CD14-positive monocyte (primary cell): ENCODE measurements at places on chromosomes 4 and X. TPM values are rescaled to one million over a fixed set of nuclear protein-coding genes. Genes with fewer than 3 reads are reported as not detected.

DNA sequence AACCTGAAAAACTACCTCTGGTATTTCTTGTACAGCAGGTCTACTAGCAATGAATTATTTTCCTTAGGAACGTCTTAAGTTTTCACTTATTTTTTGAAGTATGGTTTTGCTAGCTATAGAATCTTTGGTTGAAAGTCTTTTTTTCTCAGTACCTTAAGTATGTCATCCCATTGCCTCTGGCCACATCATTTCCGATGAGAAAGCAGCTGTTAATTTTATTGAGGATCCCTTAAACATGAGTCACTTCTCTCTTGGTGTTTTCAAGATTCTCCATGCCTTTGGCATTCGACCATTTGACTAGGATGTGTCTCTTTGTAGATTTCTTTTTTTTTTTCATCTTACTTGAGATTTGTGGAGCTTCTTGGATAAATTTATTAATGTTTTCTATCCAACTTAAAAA lies 803.8 kb upstream of the AMOT start:
- no peak overlapping the region for H3K27ac ChIP-seq
- no peak overlapping the region for H3K4me3 ChIP-seq
- no peaks in the 10 kb centered on the region for H3K27me3 ChIP-seq
- no peaks in the 10 kb centered on the region for H3K4me1 ChIP-seq
- no peak for DNase-seq

The ESX1 gene
- polyA plus RNA-seq: not detected in 2 replicates

- no peak overlapping the region for H3K4me3 ChIP-seq
- H3K27me3 ChIP-seq: no peaks in the 10 kb centered on the region
- peaks cover 6% of the 10 kb centered on the region for H3K4me1 ChIP-seq
- H3K27ac ChIP-seq: no peak overlapping the region
Observed at GRCh38 chr4:113636877-113637276, 124.7 kb downstream of the CAMK2D start.

- no peaks in the 10 kb centered on the region for H3K27me3 ChIP-seq
- DNase-seq: no peak
- no peaks in the 10 kb centered on the region for H3K36me3 ChIP-seq
- no peaks in the 10 kb centered on the region for H3K4me1 ChIP-seq
- H3K27ac ChIP-seq: no peak overlapping the region
- no peak overlapping the region for H3K4me3 ChIP-seq
Observed at GRCh38 chr4:162727232-162727631, 439.5 kb downstream of the NAF1 start.

DNA sequence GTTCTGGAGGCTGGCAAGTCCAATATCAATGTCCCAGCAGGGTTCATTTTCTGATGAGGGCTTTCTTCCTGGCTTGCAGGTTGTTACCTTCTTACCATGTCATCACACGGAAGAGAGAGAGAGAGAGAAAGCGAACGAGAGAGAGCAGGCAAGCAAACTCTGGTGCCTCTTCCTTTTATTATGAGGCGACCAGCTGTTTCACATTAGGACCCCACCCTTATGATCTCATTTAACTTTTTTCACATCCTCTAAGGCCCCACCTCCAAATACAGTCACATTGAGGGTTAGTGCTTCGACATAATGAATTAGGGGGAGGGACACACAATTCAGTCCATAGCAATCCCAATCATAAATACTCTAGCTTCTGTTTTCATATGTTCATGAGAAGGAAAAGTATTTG lies 10.6 kb upstream of the GPR174 start:
- H3K27ac ChIP-seq: no peak overlapping the region
- DNase-seq: no peak
- no peak overlapping the region for H3K4me3 ChIP-seq
- H3K4me1 ChIP-seq: peaks cover 6% of the 10 kb centered on the region
- no peaks in the 10 kb centered on the region for H3K36me3 ChIP-seq
- H3K27me3 ChIP-seq: no peaks in the 10 kb centered on the region

The AKAP4 gene
- not detected in 2 replicates for polyA plus RNA-seq

DNA sequence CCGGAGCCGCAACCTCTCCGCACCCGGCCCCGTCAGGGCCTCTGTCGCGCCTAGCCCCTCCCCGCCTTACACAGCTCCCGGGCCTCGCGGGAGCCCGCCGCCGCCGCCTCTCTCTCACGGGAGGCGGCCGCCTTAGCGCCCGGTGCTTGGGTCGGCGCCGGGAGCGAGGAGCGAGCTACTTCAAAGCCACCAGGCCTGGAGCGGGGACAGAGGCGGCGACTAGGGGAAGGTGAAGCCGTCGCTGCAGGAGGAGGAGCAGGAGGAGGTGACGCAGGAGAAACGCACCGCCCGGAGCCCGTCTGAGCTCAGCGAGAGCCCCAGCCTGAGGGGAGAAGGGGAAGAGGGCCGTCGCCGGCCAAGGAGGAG lies 250 bp downstream of the USP9X start:
- DNase-seq: peak; percentile 34
- peaks cover 40% of the 10 kb centered on the region for H3K4me1 ChIP-seq
- H3K27ac ChIP-seq: peak overlapping the region; percentile 96
- no peaks in the 10 kb centered on the region for H3K36me3 ChIP-seq
- no peaks in the 10 kb centered on the region for H3K27me3 ChIP-seq
- peak overlapping the region; percentile 78 for H3K4me3 ChIP-seq

DNA sequence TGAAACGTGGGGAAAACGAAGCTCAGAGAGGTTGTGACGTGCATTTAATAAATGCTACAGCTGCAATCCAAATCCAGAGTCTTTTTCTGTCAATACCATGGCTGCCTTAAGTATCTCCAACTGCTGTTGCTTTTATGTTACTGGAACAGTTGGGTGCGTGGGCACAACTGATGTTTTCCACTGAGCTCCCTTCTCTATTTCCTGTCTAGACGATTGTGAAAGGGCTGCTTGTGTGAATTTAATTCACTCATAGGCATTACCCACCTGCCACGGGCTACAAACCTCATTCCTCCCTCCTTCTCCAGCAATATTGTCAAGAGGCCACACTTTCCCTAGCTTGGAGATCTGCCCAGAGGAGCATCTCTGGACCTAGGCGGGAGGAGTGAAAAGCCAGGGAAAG lies 526.0 kb downstream of the MID1IP1 start:
- no peak overlapping the region for H3K4me3 ChIP-seq
- H3K36me3 ChIP-seq: no peaks in the 10 kb centered on the region
- peaks cover 3% of the 10 kb centered on the region for H3K27me3 ChIP-seq

DNA sequence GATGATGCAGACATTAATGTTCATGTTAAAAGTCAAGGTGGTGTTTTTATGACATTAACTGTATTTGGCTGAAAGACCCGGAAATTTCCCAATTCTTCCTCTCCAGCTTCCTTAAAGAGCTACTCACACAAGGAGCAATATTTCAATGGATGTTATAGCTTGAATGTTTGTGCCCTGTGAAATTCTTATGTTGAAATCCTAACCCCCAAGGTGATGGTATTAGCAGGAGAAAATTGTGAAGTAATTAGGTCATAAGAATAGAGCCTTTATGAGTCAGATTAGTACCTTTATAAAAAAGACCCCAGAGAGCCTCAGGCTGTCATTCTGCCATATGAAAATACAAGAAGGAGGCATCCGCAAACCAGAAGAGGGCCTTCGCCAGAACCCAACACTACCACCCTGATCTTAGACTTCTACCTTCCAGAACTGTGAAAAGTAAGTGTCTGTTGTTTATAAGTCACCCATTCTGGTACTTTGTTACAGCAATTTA lies 3.6 kb downstream of the TLR1 start:
- peaks cover 49% of the 10 kb centered on the region for H3K4me1 ChIP-seq
- peak overlapping the region; percentile 18 for H3K4me3 ChIP-seq
- no peak for DNase-seq
- no peaks in the 10 kb centered on the region for H3K27me3 ChIP-seq
- peak overlapping the region; percentile 68 for H3K27ac ChIP-seq
- peaks cover 73% of the 10 kb centered on the region for H3K36me3 ChIP-seq

The NALF2 gene
- polyA plus RNA-seq: not detected

- no peaks in the 10 kb centered on the region for H3K27me3 ChIP-seq
- peaks cover 19% of the 10 kb centered on the region for H3K36me3 ChIP-seq
- H3K4me3 ChIP-seq: no peak overlapping the region
- DNase-seq: peak; percentile 49
Observed at GRCh38 chrX:46849933-46850332, 13.1 kb downstream of the RP2 start.

GRCh38 chrX:153999359-154000037 lies 20.2 kb downstream of the IRAK1 start:
- peaks cover 42% of the 10 kb centered on the region for H3K4me1 ChIP-seq
- H3K36me3 ChIP-seq: no peaks in the 10 kb centered on the region
- no peak overlapping the region for H3K27ac ChIP-seq
- H3K27me3 ChIP-seq: peaks cover 13% of the 10 kb centered on the region

GRCh38 chrX:55818673-55819375 lies 101.3 kb downstream of the RRAGB start:
- DNase-seq: no peak
- no peak overlapping the region for H3K27ac ChIP-seq
- no peak overlapping the region for H3K4me3 ChIP-seq
- no peaks in the 10 kb centered on the region for H3K27me3 ChIP-seq
- H3K36me3 ChIP-seq: no peaks in the 10 kb centered on the region

GRCh38 chr4:86720508-86721068 lies 126.5 kb downstream of the PTPN13 start:
- DNase-seq: no peak
- no peak overlapping the region for H3K27ac ChIP-seq
- no peaks in the 10 kb centered on the region for H3K36me3 ChIP-seq
- H3K4me3 ChIP-seq: no peak overlapping the region
- no peaks in the 10 kb centered on the region for H3K27me3 ChIP-seq

The NHS gene
- 1.3 TPM for polyA plus RNA-seq

The TEX13D gene
- polyA plus RNA-seq: not detected

The SCFD2 gene
- polyA plus RNA-seq: 5.4 TPM

The BMPR1B gene
- polyA plus RNA-seq: not detected in 2 replicates

The AP1S2 gene
- polyA plus RNA-seq: 851 TPM

- H3K36me3 ChIP-seq: no peaks in the 10 kb centered on the region
- no peak overlapping the region for H3K27ac ChIP-seq
- no peaks in the 10 kb centered on the region for H3K27me3 ChIP-seq
Observed at GRCh38 chr4:147465461-147465860, 15.4 kb upstream of the EDNRA start.

The GATA1 gene
- polyA plus RNA-seq: not detected

DNA sequence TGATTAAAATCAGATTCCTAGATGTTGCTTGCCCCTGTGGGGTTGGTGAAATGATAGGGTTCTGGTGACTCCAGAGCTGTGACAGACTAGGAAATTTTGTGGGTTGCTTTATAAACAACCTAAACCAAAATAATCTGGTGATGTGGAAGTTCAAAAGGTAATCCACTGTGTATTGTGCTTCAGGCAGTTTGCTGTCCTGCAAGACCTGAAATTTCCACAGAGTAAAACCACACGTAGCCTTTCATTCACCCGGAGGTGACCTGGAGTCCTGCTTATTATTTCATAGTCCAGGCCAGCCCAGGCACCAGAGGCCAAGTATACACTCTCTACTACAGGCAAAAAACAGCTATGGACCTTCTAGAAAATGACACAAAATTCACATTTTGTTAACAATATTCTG lies 114.6 kb upstream of the CBR4 start:
- H3K4me1 ChIP-seq: no peaks in the 10 kb centered on the region
- no peak for DNase-seq
- H3K4me3 ChIP-seq: no peak overlapping the region
- H3K27ac ChIP-seq: no peak overlapping the region
